ENCODE measurements at places on chromosomes 6 and 20.

DNA sequence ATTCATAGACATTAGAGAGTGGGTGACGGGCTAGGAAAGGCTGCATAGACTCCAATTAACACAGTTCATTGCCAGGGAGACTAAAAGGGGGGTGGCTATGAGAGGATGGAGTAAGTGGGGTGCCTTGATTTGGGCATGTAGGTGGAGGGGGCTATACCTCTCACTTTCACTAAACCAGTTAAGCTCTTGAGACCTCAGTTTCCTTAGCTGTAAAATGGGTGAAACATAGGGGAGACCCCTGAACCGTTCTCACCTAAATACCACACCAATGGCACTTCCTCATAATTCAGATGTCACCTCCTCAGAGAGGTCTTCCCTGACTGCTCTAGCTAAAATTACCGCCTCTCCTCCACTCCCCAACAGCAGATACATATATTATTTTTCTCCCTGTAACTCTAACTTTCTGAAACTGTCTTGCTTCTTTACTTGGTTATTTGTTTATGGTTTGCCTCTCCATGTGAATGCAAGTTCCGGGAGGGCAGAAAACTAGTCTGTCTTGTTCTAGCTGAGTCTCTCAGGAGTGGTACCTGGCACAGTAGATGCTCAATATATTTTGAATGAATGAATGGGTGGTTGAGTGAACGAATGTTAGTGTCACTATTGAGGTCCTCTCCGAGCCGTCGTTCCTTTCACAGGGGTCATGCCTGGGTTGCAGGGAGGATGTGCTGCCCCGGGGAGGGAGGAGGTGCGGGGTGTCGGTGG, 615 bp upstream of the EYA2 start:
- no peak for DNase-seq

DNA sequence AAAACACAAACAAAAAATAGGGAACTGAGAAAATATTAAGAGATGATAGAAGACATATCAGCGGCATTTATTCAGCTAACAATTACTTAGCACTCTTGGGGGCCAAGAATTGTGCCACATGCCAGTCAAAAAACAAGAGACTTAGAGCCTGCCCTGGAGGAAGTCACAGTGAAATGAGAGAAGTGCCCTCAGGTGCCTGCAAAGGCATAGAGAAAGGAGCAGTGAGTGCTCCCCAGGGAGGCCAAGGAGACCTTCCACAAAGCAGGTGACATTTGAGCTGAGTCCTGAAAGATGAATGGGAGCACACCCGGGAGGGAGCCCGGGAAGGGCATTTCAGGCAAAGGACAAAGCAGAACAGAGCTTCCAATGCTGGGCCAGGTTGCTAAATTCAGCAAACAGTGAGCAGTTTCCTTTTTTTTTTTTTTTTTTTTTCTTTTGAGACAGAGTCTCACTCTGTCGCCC, 184.7 kb upstream of the JARID2 start:
- DNase-seq = no peak

- no peak for DNase-seq
Measured at GRCh38 chr6:35086282-35086632, 54.9 kb downstream of the TCP11 start.

DNA sequence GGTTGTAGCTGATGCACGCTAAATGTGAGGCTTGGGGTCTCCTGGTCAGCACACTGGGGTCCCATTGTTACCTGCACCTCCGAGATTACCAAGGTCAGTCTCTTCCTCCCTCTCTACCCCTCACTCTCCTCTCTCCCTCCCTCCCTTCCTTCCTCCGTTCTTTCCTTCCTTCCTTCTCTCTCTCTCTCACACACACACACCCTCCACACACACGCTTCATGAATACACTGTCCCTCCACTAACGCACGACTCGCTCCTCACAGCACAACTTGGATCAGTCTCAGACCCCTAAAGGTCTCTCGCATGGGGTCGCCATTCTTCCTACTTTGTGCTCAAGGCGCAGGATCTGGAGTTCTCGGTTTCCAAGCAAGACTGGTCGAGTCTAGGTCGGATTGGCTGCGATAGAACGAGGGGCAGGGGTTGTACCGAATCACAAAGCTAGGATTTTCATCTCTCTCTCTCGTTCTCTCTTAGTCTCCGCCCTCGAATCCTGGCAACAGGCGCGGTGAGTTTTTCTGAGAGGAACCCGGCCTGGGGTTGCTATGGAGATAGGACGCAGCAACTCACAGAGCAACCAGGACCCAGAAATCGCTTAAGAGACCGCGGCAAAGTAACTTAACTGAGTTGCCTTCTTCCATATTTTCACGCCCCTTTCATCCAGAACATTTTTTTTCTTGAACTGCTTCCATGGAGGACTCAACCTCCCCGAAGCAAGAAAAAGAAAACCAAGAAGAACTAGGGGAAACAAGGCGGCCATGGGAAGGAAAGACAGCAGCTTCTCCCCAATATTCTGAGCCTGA, at the start of gene RSPH4A:
RSPH4A (plus strand) TSS at position 543 of the 800 bp plus-strand sequence; CDS start at position 688, 145 bp downstream.
- peak; percentile 19 for DNase-seq

DNA sequence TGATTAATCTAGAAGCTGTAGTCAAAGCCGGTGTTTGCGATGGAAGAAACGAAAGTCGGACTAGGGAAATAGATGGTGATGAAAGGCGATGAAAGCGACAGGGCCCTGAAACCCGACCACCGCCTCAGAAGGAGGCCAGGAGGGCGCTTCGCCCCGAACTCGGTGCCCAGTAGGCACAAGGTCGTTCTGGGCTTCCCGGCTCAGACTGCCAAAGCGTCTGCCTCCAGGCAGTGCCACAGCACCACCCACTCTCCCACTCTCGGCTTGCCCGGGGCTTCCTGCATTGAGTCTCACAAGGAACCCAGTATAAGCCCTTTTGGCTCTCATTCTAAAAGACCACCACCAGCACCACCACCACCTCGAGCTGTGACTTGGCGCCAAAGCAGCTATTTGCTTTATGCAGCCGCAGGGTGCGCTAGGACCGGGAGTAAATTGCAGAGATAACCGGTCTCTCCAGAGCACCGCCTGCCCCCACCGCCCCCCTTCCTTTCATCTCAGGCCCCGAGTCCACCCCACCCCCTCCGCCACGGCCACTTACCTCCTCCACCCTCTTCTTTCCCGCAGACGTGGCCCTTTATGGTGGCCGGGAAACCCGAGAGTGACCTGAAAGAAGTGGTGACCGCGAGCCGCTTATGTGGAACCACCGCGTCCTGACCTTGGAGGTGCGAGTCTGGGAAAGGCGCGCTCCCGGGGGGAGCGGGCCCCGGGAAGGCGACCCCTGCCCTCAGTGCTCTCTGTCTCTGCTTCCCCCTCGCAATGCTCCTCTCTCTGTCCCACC, 2.4 kb downstream of the TCF21 start:
- no peak for DNase-seq

- no peak for DNase-seq
Measured at GRCh38 chr6:169839029-169839481, 87.6 kb downstream of the ERMARD start.

DNA sequence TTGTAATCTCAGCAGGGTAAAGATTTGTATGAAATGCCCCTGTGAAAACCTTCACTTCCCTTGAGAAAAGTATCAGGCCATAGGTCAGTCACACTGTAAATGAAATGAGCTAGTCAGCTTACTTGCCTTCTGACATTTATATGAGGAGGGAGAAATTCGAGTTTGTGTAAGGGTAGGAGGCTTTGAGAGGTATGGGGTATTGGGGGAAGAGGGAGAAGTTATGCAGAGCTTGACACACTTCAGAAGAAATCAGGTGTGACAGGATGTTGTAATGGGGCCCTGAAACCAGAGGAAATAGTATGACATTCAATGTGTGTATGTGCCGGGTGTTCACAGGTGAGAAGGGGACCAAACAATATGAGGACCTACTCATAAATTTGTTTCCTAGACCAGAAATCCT, 64.2 kb upstream of the CCN6 start:
- no peak for DNase-seq

- DNase-seq = no peak
Measured at GRCh38 chr6:51166914-51167313, 348.2 kb downstream of the TFAP2B start.

- no peak for DNase-seq
Measured at GRCh38 chr20:60785785-60786184, 466.3 kb upstream of the CDH4 start.

DNA sequence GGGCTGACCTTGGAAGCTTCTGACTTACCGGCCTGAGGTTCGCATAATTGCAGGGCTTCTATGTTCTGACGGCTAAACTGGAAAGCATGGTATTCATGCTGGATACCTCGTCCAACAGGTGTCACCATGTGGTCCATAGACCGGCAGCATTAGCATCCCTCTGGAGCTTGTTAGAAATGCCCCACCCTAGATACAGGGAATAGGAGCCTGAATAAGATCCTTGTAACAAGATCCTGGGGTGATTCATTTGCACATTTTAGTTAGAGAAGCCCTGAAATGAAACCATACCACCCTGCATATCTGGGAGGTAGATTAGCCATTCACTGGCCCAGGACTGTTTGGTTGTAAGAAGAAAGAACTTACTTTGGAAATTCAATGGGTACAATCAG, 77.7 kb downstream of the TMEM170B start:
- DNase-seq = no peak

DNA sequence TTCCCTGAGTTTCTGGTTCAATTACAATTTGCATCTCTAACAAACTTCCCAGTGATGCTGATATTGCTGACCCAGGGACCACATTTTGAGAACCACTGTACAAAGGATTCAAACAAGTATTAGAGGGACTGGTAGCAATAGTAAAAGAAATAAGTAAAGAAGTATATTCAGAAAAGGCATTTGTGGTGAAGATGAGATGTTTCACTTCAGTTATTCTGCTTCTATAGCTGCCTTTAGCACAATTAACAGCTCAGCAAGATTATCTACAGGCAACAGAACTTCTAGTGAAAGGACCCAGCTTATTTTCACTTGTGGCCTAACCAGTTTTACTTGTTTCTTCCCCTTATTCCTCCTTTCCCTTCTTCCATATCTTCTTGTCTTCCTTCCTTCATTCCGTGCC, 149.4 kb downstream of the PHF3 start:
- no peak for DNase-seq

GRCh38 chr20:46683939-46684750, 5.1 kb downstream of the TP53RK start:
- DNase-seq = no peak

DNA sequence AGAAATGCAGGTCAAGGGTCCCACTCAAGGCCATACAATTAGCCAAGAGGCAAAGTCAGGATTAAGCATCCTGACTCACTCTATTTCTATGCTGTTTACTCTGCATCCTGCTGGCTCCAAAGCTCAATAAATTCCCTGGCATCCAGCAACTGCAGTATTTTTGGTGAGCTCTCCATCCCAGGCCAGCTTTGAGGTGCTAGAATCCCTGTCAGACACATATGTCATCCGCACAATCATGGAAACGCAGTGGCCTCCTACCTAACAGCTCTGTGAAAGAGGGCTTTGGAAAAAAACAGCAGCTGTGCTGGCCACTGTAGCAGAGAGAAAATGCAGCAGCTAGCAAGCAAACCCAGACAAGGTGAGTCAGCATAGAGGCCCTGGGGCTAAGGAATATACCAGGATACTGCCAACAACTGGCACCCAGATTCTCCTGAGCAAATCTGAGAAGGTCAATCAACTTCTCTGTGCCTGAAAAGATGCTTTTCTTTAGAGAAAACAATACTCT, 58.4 kb downstream of the ANKEF1 start:
- no peak for DNase-seq

DNA sequence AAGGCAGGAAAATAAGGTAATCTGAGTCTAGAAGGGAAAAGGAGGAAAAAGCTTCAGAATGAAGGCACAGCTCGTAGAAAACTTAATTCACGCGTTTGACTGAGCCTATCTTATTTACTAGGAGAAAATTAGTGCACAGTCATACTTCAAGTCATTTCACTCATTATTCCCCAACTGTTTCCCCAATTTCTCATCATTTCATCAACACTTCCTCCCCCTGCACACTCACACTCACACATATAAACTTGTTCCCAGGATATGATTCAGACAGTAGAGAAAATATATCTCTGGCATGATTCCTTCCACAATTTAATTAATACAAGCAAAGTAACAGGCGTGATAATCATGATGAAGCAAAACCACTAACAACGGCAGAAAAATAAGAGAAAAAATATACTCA, 94.5 kb upstream of the F13A1 start:
- no peak for DNase-seq

GRCh38 chr6:87230801-87231200, 75.4 kb downstream of the ZNF292 start:
- no peak for DNase-seq

- no peak for DNase-seq
Measured at GRCh38 chr6:81241126-81242041, 511.1 kb downstream of the TENT5A start.

DNA sequence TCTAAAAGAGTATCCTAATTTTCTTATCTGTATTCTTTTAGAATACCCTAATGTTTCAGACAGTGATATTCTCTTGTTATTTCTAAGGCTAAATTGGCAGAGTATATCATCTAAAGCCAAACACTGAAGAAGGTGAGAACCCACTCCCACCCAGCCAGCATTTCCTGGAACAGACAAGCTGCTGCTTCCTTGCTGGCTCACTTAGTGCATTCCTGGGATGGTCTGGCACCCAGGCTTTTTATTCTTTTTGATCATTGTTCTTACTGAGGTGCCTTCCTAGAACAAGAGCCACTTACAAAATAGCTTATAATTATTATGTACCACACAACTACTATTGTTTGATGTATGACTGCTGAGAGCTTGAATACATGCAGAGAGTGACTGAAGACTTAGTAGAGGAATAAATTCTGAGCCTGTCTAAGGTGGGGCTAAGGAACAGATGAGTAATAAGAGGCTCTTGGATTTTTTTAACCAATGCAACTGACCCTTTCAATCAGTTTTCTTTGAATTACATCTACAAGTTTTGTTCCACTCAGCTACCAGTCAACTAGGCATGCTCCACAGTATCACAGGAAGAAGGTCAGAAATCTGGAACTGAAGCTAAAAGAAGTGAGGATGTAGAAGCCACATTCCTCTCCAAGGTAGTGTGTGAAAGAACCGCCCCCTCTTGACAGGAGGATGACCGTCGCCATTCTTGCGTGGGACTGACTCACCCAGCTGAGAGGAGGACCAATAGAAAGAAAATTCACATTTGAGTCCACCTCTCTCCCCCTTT, 30.1 kb downstream of the PRPH2 start:
- DNase-seq = no peak

DNA sequence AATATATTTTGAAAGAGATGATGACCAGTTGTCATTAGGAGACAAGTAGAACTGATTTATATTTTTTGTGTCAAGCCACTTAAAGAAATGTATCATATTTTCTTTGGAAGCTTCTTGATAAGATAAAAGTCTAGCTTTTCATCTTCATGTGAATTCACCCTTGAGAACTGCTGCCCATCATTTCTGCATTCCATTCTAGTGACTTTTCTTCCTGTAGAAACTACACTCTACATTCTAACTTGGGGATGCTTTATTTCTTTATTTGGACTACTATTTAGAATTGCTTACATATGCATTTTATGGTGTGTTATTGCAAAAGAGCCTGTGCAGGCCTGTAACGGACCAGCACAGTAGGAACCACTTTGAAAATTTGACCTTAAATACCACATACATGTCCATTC, 335.0 kb upstream of the KCNQ5 start:
- DNase-seq = no peak

DNA sequence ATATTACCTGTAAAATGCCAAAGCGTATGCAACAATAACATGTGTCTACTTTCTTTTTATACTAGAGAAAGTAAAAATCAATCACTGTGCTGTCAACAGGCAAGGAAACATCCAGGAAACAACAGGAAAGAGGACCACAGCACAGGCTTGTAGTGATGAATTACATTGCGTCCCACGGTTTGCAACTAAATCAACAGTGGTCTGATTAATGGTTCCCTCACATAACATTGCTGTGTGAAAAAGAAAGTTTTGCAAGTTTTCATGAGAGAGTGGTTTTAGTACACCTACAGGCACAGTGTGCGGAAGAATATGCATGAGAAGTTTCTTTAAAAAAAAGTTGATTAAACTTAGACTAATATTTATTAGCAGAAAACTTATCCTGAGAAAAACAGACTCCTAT, 329.5 kb upstream of the HSF2 start:
- DNase-seq = no peak
